ENCODE measurements at places on chromosomes 6 and 20.

DNA sequence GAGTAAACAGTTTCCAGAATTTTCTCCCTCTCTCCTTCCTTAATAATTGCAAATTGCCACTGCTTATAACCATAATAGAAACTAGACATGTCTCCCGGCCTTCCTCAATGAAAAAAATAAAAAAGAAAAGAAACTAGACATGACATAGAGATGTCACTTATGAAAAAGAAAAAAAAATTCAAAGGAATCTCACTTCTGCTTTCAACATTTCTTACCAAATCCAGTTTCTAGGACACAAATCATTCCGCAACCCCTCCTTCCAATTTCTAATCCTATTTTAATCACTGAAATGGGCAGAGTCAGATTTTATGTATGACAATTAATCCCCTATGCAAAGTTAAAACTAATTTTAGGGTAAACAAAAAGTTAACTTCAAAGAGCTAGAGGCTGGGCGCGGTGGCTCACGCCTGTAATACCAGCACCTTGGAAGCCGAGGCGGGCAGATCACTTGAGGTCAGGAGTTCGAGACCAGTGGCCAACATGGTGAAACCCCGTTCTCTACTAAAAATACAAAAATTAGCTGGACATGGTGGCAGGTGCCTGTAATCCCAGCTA lies 40.1 kb upstream of the EEF1A1 start:
- DNase-seq: no peak

- peak; percentile 88 for DNase-seq
Observed at GRCh38 chr6:106128981-106129781, 43.0 kb downstream of the PRDM1 start.

DNA sequence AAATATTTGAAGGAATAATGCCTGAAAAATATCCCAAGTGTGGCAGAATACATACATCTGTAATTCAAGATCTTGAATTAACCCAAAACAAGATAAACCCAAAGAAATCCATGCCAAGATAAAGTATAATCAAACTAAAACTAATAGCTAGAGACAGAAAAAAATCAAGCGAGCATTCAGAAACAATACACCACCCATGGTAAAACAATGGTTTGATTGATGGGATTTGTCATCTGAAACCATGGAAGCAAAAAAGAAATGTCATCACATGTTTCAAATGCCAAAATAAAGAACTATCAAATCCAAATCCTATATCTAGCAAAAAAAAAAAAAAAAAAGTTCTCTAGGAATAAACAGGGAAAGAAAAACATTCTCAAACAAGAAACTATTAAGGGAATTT lies 5.1 kb upstream of the DEFB127 start:
- DNase-seq: no peak

- no peak for DNase-seq
Observed at GRCh38 chr6:4039348-4039747, 39.6 kb downstream of the FAM217A start.

All from GM03348 (cell line).